ENCODE measurements at places on chromosomes 5 and 9.

DNA sequence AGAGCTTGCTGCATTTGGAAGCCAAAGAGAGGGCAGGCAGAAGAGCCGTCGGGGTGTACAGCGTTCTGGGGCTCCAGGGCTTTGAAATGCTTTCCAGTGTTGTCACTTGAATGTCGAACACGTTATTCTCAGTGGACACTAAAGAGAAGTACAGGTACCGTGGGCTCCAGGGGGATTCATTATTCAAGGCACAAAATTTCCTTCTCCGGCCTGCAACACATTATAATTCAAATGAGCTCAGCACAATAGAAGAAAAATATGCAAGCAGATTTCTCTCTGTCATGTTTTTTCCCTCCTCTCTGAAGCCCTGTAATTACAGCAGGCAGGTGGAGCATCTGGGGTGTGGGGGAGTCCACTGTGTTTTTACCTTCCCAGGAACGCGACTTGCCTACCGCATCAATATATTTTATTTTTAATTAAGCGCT is 293.1 kb downstream of the ZSWIM6 start:
- no peak for DNase-seq

GRCh38 chr5:25029004-25029403 is 384.2 kb upstream of the CDH10 start:
- DNase-seq: no peak

GRCh38 chr9:96062031-96062430 is 186.5 kb downstream of the ERCC6L2 start:
- no peak for DNase-seq

DNA sequence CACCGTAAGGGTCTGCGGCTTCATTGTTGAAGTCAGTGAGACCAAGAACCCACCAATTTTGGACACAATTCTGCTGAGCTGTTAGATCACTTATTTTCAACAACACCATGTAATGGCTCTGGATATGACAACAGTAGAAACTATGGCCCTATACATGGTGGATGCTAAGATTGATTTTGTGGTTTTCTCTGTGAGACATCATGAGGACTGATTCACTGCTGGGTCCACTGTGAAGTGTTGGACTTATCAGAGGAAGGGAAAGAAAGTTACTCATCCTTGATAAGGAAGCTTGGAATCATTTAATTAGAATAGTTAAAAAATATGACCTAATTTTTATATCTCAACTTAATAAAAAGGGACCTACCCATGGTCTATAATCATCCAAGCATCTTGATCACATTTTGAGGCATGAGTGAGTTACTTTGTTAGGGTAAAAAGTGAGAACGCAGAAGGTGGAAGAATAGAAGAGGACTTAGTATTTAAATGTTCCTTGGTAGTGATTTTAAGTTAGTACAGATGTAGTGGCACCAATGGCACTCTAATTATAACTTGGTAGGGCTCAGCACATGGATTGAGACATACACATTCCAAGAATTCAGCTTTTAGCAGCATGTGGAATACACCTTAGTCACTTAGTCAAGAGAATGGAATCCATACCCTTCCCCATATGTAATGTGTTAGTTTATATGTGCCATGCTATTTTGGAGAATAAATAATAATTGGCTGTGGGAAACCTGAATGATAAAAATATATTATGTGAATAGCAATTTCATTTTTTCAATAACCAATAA is 123.5 kb upstream of the CD180 start:
- DNase-seq: no peak

DNA sequence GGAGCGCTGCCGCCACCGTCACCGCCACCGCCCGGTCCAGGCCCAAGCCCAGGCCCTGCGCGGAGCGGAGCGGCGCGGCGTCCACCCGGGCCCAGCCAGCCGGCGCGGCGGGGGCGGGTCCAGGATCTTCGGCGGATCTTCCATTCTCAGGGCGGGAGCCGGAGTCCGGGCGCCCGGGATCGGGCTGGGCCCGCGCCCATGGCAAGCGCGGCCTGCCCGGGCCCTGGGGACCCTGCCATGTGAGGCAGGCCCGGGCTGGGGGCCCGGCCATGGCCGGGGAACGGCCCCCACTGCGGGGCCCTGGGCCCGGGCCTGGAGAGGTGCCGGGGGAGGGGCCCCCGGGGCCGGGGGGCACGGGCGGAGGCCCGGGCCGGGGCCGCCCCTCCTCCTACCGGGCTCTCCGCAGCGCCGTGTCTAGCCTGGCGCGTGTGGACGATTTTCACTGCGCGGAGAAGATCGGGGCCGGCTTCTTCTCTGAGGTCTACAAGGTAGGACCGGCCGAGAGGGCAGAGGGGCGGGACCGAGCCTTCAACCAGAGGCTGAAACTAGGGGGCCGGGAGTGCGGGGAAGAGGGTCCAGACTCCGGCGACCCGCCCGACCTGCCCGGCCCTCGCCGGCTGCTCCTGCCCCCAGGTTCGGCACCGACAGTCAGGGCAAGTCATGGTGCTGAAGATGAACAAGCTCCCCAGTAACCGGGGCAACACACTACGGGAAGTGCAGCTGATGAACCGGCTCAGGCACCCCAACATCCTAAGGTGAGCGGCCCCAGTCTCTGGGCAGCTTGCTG is 482 bp downstream of the TESK1 start:
- no peak for DNase-seq
